NCI-H774 (cell line): ENCODE measurements at places on chromosomes 11 and 22.

- DNase-seq: no peak
Measured at GRCh38 chr22:48594757-48595510, 1232.7 kb downstream of the BRD1 start.

DNA sequence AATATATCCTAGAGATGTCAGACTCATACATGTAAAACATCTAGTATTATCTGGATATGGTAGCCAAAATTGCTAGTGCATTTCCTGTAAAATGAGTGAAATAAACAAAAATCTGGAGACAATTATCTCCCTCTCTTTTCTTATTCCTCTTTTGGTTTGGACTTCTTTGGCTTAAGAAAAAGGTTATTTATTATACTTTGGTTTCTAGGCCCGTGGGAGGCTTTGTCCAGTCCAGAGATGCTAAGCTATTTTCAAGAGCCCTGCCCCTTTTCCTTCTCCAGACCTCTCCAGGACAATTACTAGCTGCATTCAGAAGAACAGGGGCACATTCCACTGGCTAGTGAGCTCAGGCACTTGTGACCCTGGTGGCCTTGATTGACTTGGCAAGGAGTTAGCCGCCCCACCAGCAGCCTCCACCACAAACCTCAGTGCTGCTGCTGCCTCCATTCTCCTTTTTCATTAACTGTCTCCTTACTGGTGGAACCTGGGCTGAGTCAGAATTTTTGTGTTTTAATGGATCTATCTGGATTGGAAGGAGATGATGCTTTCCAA lies 747.3 kb upstream of the TENM4 start:
- DNase-seq: no peak

DNA sequence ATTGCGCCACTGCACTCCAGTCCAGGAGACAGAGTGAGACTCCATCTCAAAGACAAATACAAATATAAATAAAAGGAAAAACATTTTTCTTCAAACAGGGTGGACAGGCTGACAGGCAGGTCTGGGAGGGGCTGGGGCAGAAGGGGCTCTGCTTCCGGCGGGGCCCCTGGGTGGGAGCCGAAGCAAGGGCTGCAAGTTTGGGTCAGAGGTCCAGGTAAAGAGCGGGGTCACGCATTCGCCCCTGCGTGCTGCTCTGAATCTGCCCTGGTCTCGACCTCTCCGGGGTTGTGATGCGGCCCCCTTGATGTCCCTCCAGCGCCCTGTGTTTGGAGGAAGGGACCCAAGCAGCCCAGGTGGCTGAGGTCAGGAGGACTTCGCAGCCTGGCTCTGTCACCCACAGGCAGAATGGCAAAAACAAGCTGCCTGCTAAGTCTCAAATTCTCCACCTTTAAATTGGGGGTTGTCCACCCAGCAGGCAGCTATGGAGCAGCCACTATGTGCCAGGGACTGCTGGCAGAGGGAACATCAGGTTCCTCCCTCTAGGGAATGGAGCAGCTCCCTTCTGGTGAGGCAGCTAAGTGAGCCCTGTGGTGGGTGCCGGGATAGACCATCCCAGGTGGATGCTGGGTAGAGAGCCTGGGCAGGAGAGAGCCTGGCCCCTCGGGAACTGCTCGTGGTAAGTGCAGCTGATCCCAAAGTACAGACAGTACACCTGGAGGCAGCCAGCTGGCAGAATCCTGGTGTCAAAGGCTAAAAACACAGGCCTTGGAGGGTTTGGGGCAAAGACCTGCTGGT lies 10.3 kb upstream of the PHF21B start:
- DNase-seq: no peak

GRCh38 chr11:128474036-128474874 lies 113.1 kb downstream of the ETS1 start:
- no peak for DNase-seq

DNA sequence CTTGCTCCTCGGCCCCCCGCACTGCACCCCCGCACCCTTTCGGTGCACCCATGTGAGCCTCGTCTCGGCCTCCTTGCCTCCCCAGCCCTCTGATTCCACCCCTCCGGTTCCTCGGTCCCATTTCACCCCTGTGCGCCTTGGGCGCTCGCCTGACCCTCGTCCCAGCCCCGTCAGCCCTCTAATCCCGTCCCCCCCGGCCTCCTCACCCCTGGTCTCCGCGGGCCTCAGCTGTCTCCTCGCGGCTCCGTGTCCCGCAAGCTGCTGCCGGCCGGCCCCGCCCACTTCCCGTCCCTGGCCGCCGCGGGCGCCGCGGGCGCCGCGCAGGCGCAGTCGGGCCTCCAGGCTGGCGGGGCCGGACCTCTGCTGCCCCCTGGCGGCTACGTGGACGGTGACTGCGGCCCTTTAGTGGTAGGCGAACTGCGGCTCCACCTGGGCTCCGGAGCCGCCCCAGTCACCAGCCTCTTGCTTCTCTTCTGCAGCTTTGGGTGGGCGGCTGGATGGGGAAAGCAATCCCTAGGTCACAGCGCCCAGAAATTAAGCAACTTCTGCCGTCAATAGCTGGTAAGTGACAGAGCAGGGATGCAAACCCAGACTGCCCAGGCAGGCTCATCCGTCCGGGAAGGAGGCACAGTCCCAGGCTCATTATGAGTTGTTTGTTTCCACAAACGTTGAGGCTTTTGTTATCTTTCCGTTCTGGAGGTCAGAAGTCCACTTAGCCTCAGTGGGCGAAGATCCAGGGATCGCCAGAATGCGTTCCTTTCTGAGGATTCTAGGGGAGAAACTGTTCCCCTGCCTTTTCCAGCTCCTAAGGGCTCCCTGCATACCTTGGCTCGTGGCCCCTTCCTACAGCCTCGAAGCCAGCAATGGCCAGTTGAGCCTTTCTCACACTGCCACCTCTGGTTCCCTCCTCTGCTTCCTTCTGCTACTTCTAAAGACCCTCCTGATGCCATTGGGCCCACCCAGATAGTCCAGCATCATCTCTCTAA lies at the start of gene PPM1F:
TSS of gene PPM1F (minus strand) at position 263 of the 986 bp plus-strand sequence. CDS start 6,800 bp downstream, outside the sequence.
- DNase-seq: peak; percentile 66

GRCh38 chr11:62217191-62217748 lies 8.8 kb downstream of the SCGB2A1 start:
- DNase-seq: no peak

DNA sequence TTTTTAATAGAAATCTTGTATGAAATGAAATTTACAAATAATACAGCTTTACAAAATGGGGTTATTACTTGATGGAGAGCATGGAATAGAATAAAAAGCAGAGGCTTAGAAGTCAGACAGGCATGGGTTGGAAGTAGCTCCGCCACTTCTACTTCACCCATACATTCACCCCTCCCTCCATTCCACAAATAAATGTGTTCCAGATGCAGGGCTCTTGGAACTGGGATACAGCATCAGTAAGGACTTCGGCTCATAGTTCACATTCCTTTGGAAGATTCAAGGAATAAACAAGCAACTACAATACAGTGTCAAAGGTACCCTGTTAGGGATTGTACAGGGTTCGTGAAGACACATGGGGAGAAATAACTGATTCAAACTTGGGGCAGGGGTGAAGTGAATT lies 156.8 kb downstream of the WNT11 start:
- DNase-seq: no peak
